Ovary (tissue), 10 donors: ENCODE measurements at places on chromosomes 2 and 18.

DNA sequence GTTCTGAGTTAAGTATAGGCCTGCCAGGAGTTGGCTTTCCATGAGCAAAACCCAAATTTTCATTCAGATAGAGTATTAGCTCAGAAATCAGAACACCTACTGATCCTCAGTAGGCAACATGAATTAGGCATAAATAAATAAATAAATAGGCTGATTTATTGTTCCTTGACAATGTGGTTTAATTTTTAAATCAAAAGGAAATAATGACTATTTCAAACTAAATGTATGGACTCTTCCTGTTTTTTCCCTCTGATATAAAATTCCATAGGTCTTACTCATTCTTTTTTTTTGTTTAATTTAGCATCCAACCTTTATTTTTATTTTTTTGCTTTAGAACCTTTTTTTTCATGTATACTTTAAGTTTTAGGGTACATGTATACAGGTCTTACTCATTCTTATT is 140.2 kb upstream of the ITGA6 start:
- no peaks in the 10 kb centered on the region for H3K36me3 ChIP-seq
- no peak overlapping the region for H3K4me3 ChIP-seq
- H3K4me1 ChIP-seq = peaks cover 13% of the 10 kb centered on the region
- no peaks in the 10 kb centered on the region for H3K27me3 ChIP-seq
- no peak for DNase-seq

DNA sequence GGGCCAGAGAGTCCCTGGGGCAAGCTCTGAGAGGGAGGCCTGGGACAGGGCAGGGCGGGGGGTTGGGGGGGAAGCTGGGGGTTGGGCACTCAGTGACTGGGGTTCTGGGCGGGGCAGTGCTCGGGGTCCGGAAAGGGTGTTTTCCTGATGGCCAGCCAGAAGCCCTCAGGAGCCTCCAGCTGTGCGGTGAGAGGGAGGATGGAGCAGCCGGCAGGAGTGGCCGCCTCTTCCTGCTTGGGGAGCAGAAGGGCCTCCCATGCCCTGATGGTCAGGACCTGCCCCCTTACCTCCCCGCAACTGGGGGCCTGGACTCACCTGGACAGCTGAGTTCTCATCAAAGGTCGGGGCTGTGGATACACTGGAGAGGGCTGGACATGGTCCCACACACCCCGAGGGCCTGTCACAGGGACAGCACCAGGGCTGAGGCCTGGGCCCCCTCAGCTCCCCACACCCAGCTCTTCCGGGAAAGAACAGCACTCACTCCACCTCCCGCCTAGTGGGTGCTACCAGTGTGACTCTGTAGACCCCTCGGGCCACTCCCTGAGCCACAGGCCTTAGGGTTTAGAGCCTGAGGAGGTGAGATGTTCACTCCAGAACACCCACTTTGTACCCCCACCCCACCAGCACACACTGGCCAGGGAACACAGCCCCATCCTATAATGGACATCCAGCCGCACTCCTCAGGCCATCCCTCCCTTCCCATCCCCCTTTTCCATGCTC is 6.7 kb downstream of the SFTPB start:
- H3K27ac ChIP-seq = no peak overlapping the region
- H3K27me3 ChIP-seq = no peaks in the 10 kb centered on the region
- H3K4me3 ChIP-seq = no peak overlapping the region
- H3K36me3 ChIP-seq = no peaks in the 10 kb centered on the region

GRCh38 chr2:235194351-235194750 is 242.5 kb downstream of the SH3BP4 start:
- DNase-seq = no peak
- no peaks in the 10 kb centered on the region for H3K4me1 ChIP-seq
- no peaks in the 10 kb centered on the region for H3K36me3 ChIP-seq
- no peak overlapping the region for H3K27ac ChIP-seq
- no peaks in the 10 kb centered on the region for H3K27me3 ChIP-seq
- no peak overlapping the region for H3K4me3 ChIP-seq

DNA sequence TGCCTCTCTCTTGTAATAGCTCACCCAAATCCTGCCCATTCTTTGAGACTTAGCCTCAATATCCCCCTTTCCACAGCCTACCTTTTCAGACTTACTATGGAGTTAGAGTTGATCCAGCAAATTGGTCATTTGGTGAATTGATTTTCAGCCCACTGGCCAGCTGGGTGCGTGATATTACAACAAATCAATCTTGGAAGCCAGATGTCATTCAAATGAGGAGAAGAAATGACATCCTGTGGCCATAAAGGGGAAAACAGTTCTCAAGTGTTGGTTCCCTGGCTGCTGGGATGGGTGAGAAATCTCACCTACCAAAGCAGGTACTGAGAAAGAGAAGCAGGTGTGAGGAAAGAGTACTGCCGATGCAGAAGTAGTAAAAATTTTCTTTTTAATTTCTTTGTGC is 36.7 kb upstream of the FOXI3 start:
- H3K27ac ChIP-seq = no peak overlapping the region
- no peaks in the 10 kb centered on the region for H3K4me1 ChIP-seq
- no peaks in the 10 kb centered on the region for H3K36me3 ChIP-seq
- H3K4me3 ChIP-seq = no peak overlapping the region
- no peaks in the 10 kb centered on the region for H3K27me3 ChIP-seq

- no peaks in the 10 kb centered on the region for H3K36me3 ChIP-seq
- H3K27me3 ChIP-seq = no peaks in the 10 kb centered on the region
- H3K4me3 ChIP-seq = no peak overlapping the region
Observed at GRCh38 chr2:100184055-100184737, 41.8 kb upstream of the AFF3 start.
